HTR-8/SVneo (cell line): ENCODE measurements at places on chromosomes 11 and 22.

GRCh38 chr11:17864478-17864941 lies 129.9 kb downstream of the KCNC1 start:
- DNase-seq = no peak

GRCh38 chr11:10488121-10488933 lies 33.3 kb downstream of the AMPD3 start:
- no peak for DNase-seq

DNA sequence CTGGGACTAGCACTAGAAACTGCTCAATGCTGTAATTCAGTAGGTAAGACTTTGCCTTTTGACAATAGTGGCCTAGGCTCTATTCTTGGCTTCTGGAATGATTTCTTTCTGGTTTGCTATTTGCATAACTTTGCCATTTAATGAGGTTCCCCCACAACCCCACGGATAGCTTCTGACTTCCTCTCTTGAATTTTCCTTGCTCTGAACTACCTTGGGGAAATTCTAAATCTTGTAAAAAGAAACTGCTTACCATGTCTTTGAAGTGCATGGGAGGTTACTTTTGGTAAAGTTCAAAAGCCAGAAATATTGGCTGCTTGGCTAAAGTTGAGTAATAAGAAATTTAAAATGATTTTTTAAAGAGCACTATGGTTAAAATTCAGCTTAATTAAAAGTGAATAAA lies 35.3 kb downstream of the CARD18 start:
- DNase-seq = no peak

DNA sequence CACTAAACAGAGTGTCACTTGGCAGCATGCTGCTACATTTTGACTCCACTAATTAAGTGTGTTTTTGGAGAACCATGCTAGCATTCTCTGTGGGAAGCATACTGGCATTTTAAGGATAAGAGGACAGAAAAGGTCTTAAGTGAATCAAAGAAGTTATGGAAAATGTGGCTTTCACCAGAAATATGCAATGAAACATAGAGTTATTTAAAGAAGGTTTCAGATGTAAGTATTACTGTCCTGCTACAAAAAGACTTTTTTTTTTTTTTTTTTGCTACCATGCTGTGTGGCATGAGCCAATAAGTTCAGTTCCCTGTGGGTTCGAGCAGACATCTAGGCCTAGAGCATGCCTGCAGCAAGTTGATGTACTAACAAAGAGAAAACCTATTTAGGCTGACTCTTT lies 187.6 kb downstream of the MSANTD4 start:
- DNase-seq = no peak
